NCI-H2107 (cell line): ENCODE measurements at places on chromosomes 7 and 10.

- no peak for DNase-seq
Observed at GRCh38 chr10:20984662-20985061, 87.6 kb upstream of the NEBL start.

DNA sequence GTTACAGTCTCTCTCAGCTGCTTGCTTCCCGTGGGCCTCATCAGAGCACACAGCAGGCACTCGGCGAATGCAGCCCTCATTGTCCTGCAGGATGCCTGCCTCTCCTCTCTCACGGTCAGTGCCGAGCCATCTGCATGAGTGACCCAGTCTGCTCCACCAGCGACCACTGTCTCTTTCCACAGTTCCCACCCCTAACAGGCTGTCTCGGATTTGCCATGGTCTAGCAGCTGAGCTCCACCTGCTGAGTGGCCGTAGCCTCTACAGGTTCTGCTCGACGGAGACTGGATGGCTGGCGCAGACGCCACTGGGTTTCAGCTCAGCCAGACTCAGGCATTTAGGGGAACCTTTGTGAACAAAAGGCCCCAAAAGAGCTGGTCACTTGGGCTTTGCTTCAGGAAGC, 209.4 kb upstream of the FOXK1 start:
- no peak for DNase-seq

DNA sequence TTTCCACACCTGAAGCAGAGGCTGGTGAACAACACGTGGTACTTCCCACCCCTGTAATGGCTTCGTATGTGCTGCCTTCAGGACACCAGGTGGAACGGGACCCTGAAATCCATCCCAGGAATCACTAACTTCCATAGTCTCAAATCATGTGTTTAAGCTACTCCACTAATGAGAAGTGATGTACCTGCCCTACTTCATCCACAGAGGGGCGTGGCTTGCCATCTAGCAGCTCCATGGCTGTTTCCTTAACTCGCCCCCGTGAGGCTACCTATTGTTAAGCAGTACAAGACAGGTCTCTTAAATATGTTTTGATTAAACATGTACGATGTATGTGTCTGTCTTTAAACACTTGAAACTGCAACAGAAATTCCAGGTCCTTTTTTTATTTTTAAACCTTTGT, 31.8 kb downstream of the ARL3 start:
- DNase-seq, result no peak

GRCh38 chr7:124459101-124460055, 306.2 kb downstream of the GPR37 start:
- no peak for DNase-seq

DNA sequence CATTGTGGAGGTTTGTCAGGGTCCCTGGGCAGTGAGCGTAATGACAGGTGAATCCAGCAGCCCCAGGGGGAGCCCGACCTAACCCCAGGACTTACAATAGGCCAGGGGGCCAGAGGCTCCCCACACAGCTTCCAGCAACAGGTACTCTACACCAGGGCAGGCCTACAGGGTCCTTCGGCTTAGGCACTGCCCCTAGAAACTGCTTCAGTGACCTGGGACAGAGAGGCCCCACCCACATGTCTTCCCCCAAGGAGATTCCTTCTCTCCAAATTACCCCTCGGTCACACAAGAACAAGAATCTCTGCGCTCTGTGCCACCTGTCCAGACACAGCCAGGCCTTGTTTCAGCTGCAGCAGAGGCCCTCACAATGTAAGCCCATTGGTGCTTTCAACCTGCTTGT, 24.4 kb downstream of the SKIDA1 start:
- DNase-seq, result no peak

GRCh38 chr7:151012031-151012692, 12.1 kb downstream of the ATG9B start:
- DNase-seq, result no peak

DNA sequence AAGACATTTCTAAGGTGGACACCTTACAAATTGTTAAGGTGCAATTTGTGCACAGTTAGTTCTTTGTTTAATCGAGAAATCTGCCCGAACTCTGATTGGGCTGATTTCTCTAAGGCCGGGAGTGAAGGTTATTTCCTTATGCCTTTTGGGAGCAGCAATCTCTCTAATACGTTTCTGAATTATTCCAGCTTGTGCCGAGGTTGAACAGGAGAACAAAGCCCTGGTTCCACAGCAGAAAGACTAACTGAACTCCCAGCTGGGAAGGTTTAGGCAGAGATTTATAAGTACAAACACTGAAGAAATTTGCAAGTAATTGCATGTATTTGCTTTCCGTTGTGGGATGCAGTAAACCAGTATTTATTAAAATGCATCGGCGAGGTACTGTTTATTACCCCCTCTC, 116.8 kb downstream of the GLI3 start:
- DNase-seq, result no peak

DNA sequence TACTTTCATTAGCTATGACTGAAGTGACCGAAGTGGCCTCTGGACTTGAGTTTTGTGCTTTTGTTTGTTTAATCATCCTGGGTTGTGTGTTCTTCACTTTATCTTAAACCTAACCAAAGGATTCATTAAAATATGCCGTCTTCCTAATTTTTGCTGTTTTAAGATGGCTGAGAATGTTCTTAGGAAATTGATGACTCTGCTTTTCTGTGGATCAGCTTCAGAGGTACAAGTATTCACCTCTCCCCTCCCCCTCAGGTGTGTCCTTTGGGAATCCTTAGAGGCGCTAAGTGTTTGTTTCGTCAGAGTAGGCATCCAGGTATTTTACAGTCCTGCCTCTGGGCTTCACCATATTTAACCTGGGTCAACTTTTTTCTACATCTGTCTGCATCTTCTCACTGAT, 1.1 kb downstream of the CCDC126 start:
- peak; percentile 7 for DNase-seq

GRCh38 chr10:127840884-127841283, 51.9 kb downstream of the CLRN3 start:
- DNase-seq, result no peak

DNA sequence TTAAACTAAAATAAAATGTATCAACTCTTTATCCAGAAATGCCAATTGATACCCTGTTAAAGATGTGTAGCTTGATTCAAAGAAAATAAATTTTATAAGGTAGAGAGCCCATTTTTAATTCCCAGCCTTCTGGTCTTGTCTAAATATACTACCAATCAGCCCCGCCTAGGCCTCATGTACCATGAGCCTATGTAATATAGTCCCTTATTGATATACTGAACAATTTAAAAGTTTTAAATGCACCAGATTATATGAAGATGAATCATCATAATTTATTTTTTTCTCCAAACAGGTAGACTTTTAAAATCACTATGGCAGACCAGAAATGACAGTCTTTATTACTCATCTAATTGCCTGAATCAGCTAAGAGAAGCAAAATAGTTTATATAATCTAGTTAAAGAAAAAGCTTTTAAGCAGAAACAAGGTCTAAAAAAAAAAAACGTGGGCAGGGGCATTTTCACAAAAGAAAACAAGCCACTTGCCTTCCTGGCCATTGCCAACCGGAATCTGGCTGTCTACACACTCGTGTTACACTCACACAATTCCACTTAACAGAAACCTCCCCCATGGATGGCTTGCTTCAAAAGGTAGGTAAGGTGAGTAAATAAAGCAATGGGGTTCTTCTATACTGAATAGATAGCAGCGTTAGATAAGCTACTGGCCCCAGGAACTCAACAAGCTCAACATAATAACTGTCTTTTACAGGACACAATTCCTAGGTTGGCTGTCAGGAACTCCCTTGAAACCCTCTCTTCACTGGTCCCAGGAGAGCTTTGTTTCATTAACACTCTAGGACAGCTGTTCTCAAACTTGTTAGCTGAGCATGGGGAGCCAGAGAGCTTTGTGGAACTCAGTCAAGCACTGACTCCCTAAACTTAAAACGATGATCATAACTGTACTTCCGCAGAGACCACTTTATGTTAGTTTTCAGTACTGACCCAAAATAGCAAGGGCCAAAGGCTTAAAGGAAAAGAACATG, 37.2 kb downstream of the RAPGEF5 start:
- peak; percentile 87 for DNase-seq

DNA sequence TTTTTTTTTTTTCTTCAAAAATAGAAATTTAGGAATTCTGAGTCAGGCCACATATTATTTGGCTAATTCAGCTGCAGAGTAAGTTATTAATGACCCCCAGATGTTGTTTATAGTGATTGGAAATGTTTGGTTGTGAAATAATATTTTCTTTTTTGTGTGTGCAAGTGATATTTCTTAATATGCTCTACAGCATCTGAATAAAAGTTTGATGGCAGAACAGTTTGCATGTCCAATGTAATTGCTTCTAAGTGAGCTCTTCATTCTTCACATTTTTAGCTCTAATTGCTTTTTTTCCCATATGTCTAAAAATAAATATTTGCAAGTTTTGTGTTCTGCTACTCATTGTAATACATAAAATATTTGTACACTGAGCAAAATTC, 116.0 kb downstream of the ARID5B start:
- no peak for DNase-seq

DNA sequence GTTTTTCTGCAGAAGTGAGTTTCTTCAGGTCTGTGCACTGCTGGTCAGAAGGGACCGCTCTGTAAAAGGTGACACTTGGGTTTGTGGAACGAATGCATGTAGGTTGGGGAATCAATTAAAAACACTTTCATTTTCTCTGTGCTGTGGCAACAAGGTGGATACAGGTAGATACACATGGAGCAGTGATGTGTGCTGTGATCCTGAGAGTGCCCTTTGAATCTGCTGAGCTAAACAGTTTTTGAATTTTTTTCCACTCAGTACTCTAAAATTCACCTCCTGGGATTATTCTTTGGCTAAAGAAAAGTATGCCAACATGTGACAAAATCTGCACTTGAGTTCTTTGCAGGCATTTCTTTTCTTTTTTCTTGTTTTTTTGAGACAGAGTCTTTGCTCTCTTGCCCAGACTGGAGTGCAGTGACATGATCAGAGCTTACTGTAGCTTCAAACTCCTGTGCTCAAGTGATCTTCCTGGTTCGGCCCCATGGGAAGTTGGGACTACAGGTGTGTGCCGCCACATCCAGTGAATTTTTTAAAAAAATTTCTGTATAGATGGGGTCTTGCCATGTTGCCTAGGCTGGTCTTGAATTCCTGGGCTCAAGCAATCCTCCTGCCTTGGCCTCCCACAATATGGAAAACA, 338.9 kb downstream of the EXOC4 start:
- no peak for DNase-seq

GRCh38 chr10:58867683-58868082, 308.8 kb upstream of the PHYHIPL start:
- DNase-seq, result no peak

DNA sequence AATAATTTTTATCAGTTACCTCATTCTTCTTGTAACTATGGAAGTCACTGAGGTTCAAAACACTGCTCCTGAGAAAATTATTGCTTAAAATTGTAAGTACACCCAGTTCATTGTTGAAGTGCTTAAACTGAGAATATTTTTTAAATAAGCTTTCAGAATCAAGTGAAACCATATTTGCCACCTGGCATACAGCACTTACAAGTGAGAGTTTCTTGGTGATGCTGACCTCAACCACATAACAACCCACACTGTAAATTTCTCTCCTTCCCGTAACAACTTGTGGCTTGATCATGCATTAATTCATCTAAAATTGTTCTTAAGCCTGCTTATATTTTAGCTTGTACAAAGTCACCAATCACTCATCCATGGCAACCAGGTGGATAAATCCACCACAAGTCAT, 34.0 kb downstream of the IMMP2L start:
- no peak for DNase-seq

DNA sequence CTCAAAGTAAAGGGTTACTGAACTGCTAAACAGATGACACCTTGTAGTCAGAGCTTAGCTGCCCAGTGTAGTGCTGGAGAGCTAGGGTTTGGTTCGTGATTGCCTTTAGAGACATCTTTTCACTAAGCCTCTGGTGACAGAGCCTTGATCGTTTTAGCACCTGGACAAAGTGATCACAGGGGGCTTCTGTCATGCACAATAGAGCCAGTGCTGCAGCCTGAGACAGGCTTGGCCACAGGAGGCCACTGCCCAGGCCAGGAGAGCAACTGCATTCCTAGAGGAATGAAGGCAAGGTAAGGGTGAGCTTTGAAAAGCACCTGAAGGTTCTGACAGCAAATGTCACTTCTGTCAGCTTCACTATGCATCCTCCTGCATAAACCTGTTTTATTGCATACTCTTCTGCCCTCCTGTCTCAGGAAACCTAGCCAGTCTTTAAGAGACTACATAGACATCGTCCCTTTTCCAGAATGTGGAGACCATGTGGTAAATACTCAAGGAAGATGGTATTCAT, 122.9 kb downstream of the NPY start:
- DNase-seq, result no peak
